Hypothalamus (tissue), 51 donors: ENCODE measurements at places on chromosomes 7 and 10.

- DNase-seq: no peak
These were observed 209.9 kb upstream of the YAE1 start for GRCh38 chr7:39356172-39356925.

- no peak for DNase-seq
These were observed 43.8 kb upstream of the SEC61G start for GRCh38 chr7:54802841-54803240.

DNA sequence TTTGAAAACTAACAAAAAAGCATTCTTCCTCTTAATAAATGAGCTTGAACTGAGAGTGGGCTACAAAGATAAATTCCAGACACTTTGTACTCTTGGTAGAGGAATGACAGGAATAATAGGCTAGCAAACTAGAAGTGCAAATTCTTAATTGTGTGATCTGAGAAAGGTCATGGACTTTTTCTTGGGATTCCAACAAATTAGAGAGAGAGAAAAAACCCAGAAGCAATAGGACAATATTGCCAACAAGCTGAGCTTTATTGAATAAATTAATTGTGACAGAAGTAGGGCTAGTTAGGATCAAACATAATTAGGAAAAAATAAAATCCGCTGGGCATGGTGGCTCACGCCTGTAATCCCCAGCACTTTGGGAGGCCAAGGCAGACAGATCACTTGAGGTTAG lies 41.4 kb upstream of the LAMB1 start:
- no peak for DNase-seq

- DNase-seq: no peak
These were observed 85.9 kb upstream of the CXCL12 start for GRCh38 chr10:44470784-44471183.

GRCh38 chr10:34477249-34477648 lies 337.8 kb downstream of the PARD3 start:
- DNase-seq: no peak

- no peak for DNase-seq
These were observed 266.5 kb upstream of the HGF start for GRCh38 chr7:82036146-82036886.

DNA sequence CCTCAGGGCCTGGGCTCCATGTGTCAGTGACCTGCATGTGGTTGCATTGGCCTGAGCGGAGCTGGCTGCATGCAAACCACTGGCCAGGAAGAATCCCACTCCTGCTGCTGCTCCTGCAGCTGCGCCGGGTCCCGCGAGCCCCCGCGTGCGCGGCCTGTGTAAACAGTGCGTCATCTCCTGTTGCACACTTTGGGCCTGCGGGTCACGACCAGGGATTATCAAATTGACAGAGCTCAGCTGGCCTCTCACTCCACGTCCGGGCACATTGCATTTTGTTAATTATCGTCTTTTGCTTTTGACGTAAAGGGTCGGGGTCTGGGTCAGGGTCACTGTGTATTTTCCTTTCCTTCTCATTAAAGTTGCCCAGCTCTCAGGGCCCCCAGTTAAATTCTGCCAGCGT lies 132.6 kb downstream of the RGS10 start:
- no peak for DNase-seq

GRCh38 chr7:129311429-129311828 lies 86.6 kb downstream of the AHCYL2 start:
- no peak for DNase-seq

GRCh38 chr7:7978860-7979259 lies 10.3 kb downstream of the GLCCI1 start:
- DNase-seq: no peak

DNA sequence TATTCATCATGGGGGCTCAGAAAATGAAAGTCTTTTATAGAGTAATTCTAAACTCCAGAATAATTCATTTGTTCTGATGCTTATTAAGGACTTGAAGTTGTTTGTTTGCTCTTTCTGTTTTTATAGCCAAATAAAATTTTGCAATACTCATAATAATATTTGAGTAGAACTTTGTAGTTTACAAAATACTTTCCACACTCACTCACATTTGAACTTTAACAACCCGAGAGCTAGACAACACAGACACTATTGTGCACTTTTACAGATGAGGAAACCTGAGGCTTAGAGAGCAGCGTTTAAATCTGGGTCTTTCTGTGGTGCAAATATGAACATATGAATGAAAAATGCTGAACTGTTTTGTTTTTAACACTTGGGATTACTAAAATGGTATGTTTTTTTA lies 126.8 kb downstream of the KAT6B start:
- no peak for DNase-seq

DNA sequence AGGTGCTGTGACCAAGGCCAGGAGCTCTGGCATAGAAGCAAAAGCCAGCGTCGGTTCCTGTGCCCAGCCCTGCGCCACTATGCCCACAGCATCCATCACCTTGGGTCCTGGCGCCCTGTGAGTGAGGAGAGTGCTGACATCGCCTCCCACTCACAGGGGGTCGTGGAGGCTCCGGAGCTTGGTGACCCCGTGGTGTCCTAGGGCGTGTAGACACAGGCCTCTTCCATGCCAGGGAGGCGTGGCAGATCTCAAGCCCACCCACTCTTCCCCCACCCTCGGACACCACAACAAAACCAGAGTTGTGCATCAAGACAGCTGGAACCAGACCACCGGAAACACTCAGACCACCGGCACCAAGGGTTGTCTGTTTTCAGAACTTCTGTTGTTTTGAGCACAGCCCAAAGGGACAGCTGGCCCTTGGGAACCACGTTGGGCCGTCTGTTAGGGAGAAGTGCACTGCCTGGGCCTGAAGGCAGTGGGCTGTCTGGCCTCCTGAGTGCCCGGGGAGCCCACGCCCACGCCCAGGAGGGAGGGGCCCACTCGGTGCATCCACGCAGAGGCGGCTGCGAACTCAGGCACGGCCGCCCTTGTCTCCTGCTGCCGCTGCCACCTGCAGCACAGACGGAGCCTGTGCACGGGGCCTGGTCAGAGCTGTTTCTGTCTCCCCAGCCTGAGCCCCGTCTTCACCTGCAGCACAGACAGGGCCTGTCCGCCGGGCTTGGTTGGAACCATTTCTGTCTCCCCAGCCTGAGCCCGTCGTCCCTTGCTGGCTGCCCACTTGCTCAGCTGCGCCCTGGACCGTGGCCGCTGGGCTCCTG lies 106.3 kb downstream of the INPP5A start:
- DNase-seq: no peak

GRCh38 chr10:119734396-119735332 lies 8.8 kb downstream of the INPP5F start:
- DNase-seq: no peak

DNA sequence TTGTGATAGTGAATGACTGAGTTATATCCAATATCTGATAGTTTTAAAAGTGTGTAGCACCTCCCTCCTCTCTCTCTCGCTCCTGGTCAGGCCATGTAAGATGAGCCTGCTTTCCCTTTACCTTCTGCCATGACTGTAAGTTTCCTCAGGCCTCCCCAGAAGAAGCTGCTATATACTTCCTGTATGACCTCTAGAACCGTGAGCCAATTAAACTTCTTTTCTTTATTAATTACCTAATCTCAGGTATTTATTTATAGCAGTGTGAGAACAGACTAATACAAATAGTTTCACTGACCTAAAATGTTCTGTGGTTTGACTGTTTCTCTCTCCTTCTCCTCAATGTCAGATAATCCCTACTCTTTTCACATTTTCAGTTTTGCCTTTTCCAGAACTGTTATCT lies 321.3 kb upstream of the MBL2 start:
- no peak for DNase-seq

DNA sequence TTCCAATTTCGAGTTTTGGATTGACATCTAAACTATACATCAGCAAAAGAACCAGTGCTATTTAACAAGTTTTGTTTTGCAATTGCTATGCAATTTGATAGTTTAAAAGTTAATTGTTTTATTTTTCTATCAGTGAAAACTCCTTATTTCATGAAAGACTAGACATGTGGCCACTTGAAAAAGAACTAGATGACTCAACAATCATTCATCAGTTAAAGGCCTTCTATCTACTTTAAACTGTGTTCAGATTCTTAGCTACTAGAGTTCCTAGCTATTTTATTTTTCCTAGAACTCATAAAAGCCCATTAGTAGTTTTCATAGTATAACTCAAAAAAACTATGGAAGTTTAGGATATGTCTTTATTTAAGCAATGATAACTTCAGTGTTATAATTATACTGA lies 104.6 kb upstream of the LSM8 start:
- no peak for DNase-seq

GRCh38 chr7:29523728-29524127 lies 39.9 kb upstream of the PRR15 start:
- DNase-seq: no peak

- no peak for DNase-seq
These were observed 130.6 kb downstream of the SPAG6 start for GRCh38 chr10:22475651-22476600.

GRCh38 chr7:95963446-95963990 lies 191.2 kb downstream of the DYNC1I1 start:
- DNase-seq: no peak

- no peak for DNase-seq
These were observed 236.1 kb downstream of the ELMO1 start for GRCh38 chr7:37212556-37212955.

- DNase-seq: peak; percentile 73
These were observed 39.3 kb downstream of the FAS start for GRCh38 chr10:89029785-89030437.

DNA sequence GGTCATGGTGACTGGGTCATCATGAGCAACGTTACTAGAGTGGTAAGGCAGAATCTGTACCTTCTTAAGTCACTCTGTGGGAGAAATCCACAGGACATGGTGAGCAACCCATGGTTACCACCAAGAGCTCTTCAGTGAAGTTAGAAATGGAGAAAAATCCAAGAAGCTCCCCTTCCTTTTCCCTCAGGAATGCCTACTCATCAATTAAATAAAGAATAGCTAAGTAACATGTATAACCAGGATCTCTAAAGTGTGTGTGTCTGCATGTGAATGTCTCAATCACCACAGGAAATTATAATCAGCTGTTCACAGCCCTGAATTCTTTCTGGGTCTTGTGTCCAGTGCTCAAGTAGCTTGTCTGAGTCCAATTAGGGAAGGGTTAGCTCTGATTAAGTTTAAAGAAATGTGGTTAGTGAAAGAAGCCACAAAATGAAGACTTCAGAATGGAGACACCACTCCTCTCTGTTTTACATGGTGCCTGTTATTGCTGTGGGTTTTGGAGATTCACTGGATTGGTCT lies 73.2 kb downstream of the SEM1 start:
- no peak for DNase-seq

- no peak for DNase-seq
These were observed 47.0 kb upstream of the ZNF107 start for GRCh38 chr7:64618785-64619456.

DNA sequence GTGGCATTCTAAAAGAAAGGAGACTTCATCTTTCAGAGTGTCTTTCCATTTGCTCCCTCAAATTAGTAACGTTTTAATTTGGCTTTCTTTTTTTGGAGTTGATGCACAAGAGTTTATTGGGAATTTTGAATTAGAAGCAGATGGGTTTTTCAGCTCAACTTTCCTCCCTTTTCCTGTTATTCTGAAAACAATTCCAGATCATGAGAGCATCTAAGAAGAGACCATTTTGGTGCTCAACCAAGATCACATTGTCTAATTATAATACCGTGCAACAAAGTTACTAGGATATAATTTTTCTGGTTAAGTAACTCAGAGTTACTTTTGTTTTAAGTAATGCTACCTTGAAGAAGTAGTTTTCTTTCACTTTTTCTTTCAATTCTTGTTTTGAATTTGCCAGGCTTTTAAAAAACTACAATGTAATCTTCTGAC lies 396.6 kb upstream of the KLF6 start:
- no peak for DNase-seq

- no peak for DNase-seq
These were observed 95.2 kb downstream of the CLEC2L start for GRCh38 chr7:139618482-139619366.

DNA sequence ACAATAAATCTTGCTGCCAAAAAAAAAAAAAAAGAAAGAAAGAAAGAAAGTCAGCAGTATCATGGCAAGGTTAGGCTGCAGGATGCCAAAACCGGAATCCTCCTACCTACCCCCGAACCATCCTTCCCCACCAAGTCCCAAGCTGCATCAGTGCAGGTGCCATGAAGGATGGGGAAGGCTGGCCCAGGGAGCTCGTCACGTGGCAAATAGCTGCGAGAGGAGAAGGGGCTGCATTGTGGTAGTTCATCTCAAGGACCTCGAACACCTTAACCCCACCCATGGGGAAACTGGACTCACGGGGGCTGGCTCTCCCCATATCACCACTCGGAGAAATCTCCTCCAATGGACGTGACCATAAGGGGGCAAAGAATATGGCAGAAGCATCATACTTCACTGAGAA lies 86.2 kb downstream of the TACC2 start:
- no peak for DNase-seq

- no peak for DNase-seq
These were observed 197.6 kb upstream of the ZNF32 start for GRCh38 chr10:43846187-43846680.

DNA sequence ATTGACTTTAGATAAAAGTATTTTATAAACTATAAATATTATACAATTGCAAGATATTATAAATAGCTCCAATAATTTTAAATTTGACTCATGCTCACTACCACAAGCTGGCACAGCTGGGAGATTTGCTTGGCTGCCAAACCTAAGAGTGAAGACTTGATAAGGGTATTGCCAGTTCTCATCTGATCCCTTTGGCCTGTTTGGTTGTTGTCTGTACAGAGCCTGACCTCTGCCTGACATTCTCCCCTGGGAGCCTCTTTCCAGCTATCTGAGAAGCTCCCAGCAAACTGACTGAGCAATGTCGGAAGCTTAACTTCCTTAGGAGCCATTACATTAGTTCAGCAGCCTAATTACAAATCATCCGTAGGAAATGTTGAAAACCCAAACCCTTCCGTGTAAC lies 10.2 kb upstream of the LMOD2 start:
- no peak for DNase-seq

- no peak for DNase-seq
These were observed 56.4 kb upstream of the ANKRD1 start for GRCh38 chr10:90977162-90977854.

DNA sequence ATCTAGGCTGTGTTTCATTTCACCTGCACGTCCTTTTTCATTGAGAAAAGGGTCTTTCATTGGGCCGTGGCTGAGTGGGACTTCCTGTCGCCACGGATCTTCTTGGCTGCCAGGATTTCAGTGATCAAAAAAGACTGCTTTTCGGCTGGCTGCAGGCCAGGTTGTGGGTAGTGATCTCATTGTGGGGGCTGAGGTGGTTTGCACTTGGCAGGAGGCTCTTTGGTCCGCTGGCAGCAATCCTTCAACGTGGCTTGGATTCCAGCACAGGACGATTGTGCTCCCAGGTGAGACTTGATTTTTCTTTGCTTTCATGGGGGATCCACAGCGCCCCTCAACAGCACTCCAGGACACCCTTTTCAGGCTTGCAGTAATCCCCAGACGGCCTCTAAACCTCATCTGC lies 29.0 kb upstream of the ZNF273 start:
- DNase-seq: no peak

DNA sequence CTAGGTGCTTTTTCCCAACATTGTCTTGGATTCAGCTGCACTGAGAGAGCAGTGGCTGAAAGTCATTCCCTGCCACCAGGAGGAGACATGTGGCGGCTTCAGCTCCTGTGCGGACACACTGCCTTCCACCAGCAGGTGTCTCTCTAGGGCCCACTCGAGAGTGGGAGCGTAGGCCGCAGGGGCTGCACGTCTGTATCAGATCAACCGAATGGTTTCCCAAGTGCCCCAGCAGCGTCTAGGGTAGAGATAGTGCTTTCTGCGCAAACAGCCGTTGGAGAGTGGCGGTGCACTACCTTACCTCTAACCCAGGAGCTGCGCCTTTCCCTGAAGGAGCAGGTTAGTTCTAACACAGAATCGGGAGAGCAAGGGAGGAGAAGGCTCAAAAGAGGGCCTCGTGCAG lies 31.7 kb downstream of the PAPOLB start:
- DNase-seq: no peak
